Myocyte (in vitro differentiated cells): ENCODE measurements at places on chromosomes 16 and 17. TPM values are rescaled to one million over a fixed set of nuclear protein-coding genes. Genes with fewer than 3 reads are reported as not detected.

DNA sequence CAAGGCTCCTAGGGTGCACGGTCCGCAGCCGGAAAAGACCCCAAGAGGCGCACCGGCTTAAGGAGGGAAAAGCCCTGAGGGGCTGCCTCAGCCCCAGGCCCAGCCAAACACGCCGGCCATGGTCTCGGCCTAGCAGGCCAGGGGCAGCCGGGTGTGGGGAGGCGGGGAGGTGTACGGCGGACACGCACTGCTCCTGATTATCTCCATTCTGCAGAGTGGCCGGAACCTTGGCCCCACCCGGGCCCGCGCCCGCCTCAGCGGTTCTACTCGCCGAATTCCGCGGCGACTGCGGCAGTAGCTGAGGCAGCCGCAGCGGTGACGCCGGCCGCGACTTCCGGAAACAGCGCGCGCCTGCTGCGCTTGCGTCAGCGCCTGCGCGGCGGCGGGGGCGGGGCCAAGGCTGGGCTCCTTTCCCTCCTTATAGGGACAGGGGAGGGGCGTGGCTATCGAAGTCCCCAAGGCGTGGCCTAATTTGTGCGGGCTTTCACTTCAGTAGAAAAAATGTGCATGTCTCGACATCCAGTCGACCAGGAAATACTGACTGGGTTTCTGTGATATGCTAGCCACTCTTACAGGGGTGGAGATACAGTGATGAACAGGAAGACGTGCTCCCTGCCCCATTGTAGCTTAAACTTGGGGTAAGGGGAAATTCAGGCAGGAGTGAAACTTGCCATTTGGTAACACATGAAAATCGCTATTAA lies at the start of gene PARN:
TSS of gene PARN (minus strand) at position 342 of the 701 bp plus-strand sequence. CDS start at position 207, 135 bp downstream.
- DNase-seq = peak; percentile 93

DNA sequence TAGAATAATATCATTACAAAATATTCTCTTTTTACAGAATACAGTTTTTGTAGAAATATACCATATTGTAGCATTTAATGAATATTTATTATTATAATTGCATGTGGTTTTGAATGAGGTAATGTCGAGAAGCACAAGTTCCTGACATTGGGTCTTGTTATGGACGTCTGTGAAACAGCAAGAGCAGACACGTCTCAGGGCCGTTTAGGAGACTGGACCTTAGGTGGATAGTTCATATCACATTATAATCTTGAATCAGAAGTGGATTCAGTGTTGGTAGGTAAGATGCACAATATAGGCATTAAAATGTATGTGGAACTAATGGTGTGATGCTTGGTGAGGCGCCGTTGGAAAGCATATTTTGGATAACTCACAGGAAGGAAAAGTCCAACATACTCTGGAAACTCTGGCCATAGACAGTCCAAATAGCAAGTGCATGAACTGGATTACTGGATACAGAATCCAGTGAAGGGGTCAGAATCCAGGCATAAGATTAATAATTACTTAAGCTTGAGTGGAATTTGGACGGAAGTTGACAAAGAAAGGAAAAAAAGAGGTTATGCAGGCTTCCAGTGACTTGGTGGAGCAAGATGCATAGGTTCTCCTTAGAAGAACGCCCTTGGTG lies 17.2 kb downstream of the ABCA8 start:
- DNase-seq = no peak

- DNase-seq = peak; percentile 84
Observed at GRCh38 chr17:50686494-50687199, 21.1 kb downstream of the ANKRD40 start.

DNA sequence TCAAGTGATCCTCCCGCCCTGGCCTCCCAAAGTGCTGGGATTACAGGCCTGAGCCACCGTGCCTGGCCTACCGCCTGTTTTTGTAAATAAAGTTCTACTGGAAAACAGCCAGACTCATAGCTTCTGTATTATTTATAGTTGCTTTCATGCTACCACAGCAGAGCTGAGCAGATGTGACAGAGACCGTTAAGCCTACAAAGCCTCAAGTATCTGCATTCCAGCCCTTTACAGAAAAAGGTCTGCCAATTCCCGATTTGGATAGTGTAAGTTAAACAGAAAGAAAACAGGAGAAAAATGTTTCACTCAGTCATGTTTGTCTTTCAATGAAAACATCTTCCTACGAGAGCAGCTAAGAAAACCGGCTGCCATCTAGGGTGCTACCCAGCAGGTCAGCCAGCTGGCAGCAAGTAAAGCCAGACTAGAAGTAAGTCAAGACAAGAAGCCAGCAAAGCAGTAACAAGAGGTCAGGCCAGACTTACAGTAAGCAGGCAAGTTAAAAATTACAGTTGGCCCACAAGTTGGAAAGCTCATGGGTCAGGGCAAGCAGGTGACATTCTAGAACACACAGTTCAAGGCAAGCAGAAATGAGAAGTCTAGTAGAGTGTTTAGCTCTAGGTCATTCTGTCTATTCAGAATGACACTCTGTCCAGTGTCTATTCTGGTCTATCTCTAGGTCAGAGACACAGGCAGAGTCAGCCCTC lies 17.7 kb downstream of the NCBP3 start:
- peak; percentile 84 for DNase-seq

- no peak for DNase-seq
Observed at GRCh38 chr16:7596308-7596707, 263.7 kb downstream of the RBFOX1 start.

DNA sequence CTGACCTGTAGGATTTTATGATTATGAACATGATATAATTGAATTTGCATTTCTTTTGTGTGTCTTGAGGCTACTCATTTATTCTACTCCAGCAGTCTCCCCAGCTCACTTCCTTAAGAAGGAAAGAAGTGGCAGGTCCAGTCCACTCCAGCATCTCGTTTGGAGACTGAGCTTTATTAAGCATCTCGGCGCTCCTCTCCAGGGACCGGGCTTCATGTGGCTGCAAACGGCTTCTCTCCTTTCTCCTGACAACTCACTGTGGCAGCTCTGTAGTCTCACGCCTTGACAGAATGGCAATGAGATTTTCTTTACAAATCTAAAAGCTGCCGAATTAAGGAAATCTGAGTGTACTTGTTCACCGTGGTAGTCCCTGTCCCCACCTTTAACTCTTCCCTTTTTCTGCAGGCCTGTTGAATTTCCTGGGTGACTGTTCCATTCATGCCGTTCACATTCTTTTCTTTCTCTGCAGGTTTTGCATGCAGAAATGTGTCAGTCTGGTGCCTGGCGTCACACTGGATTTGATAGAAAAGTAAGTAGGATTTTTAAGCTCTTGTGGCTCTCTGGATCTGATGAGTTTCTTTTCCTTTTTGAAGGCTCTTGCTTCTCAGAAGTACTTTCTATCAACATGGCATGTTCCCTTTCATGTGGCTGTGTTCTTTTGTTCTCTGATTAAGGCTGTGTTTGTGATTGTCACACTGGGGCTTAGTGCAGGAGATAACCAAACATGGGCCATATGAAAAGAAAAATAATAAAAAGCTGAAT lies 200.5 kb upstream of the CHMP6 start:
- DNase-seq = no peak

- DNase-seq = peak; percentile 74
Observed at GRCh38 chr17:62703776-62704380, 76.4 kb downstream of the MRC2 start.

- no peak for DNase-seq
Observed at GRCh38 chr17:32443827-32444300, 446 bp upstream of the PSMD11 start.

DNA sequence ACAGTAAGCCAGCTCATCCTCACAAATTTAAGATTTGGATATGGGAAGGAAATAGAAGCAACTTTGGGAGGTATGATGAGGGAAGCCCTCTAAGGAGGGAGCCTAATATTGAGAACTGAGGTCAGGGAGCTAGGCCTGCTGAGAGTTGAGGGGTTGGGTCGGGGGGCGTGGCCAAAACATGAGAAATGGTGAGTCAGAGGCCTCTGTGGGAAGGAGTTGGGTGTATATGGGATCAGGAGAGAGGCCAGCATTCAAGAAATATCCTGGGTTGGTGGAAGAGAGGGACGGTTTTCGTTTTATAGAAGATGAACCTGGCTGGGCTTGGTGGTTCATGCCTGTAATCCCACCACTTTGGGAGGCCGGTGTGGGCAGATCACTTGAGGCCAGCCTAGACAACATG lies 48.4 kb downstream of the CLEC16A start:
- peak; percentile 85 for DNase-seq

DNA sequence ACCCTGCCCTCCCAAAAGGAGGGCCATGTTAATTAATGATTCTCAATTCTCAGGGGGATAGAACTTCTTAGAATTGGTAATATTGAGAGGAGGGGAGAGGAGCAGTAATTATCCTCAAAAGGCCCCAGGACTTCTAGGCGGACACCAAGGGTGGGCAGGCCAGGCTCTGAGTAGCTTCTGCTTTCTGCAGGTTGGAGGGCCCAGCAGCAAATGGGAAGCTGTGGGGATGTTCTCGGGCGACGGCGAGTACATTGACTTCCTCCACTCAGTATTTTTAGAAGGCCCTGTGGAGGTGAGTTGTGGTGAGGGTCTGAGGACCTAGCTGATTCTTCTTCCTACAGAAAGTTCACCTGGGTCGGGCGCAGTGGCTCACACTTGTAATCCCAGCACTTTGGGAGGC lies 57.5 kb downstream of the DNAH2 start:
- no peak for DNase-seq

DNA sequence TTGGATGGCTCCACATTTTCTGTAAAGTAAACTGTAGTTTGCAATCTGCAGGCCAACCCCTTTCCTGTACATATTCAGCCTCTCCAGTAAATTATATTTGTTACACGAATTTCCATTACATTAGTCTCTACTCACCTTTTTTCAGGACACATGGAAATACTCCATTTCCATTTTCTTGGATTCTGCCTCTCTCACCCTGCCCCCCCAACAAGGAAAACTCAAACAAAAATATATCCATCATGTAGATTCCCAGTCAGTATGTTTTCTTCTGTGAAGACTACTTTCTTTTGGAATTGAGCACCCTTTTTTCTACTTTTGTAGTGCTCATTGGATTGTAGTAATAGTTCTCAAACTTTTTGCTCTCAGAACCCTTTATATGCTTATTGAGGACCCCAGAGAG lies 2.9 kb downstream of the PPM1D start:
- DNase-seq = no peak

- DNase-seq = no peak
Observed at GRCh38 chr17:9022573-9023391, 1.5 kb downstream of the NTN1 start.

GRCh38 chr16:90078579-90078895 lies 1.4 kb upstream of the PRDM7 start:
- no peak for DNase-seq

DNA sequence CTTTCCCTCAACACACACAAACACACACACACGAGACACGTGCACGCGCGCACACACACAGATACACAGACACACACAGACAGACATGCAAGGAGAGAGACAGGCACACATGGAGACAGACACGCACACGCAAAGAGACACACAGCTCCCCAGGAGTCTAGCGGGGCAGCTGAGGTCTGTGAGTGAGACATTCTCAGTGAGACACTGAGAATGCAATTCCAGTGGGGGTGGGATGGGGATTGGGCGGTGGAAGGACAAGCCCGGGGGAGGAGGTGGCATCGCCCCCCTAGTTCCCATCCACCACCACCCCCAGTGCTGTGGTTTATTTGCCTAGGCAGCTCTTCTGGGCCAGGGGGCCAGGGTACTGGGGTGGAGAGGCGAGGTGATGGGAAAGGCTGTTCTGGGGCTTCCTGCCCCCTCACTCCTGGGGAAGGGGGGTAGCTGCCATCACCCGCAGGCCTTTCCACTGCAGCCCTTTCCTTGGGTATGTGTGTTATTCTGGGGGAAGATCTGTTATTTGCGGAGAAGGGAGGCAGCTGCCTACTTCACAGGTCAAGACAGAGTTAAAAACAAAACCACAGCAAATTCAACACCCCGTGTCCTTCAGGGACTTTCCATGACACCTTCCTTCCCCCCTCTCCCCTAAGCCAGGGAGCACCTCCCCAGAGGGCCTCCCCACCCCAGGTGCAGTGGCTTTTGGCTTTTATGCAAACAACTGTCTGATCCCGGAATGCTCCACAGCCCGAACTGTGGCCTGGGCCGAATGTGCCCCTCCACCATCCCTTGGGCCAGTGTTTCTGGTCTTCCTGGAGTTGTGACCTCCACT lies 18.0 kb downstream of the GRB7 start:
- peak; percentile 34 for DNase-seq

GRCh38 chr16:81275795-81276194 lies 37.3 kb downstream of the BCO1 start:
- no peak for DNase-seq

- DNase-seq = peak; percentile 34
Observed at GRCh38 chr16:30748634-30749445, 615 bp downstream of the PHKG2 start.

DNA sequence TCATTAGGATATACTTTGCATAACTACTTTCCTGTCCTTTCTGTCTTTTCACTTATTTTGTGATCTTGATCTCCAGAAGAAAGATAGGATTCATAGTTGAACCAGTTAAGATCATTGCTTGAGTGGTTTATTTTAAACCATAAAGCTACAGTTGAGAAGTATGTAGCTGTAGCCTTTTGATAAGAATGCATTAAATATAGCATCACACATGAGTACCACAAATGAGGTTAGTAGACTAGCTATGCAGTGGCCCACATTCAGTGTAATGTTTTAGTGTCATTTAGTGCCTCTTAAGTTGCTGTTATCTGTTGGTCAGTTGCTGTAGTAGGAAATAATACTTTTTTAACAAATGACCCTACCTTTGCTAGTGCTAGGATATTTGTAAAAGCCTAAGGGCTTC lies 1.3 kb downstream of the NLK start:
- no peak for DNase-seq

- DNase-seq = no peak
Observed at GRCh38 chr17:34725725-34726124, 146.3 kb downstream of the TMEM132E start.

DNA sequence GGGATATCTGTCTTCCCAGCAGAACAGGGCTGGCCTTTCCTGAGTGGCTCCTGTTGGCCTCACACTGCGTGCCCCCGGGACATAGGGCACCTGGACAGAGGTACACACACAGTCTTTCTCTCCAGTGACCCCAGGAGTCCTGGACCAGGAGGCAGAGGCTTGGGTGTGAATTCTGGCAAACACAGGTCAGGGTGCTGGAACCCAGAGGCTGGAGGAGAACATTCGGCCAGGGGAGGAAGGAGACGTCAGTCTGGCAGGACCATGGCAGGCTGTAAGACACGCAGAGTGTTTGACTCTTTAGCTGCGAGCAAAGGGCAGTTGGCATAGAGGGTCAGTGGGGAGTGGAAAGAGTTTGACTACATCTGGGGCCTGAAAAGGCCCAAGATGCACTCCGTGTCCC lies 4.1 kb upstream of the TVP23A start:
- DNase-seq = no peak

SLC35G6 gene
- total RNA-seq = not detected in 2 replicates

ASGR1 gene
- 0.13 TPM in 1 of 2 replicates, not detected in the other for total RNA-seq

CDH5 gene
- total RNA-seq = not detected in 2 replicates

KRT33B gene
- total RNA-seq = 0.08 TPM in 1 of 2 replicates, not detected in the other

C16orf89 gene
- 0.43 and 0.94 TPM in 2 replicates for total RNA-seq

APOBR gene
- total RNA-seq = not detected in 2 replicates

HIGD1B gene
- not detected in 2 replicates for total RNA-seq

XYLT1 gene
- total RNA-seq = 0.94 and 1.4 TPM in 2 replicates

CCDC200 gene
- 0.62 TPM in 1 of 2 replicates, not detected in the other for total RNA-seq

CHST5 gene
- not detected in 2 replicates for total RNA-seq

CMTM1 gene
- 0.52 and 1.4 TPM in 2 replicates for total RNA-seq
